ENCODE measurements at places on chromosomes 4 and X.

- DNase-seq = no peak
Observed at GRCh38 chrX:154082396-154083125, 15.0 kb downstream of the MECP2 start.

DNA sequence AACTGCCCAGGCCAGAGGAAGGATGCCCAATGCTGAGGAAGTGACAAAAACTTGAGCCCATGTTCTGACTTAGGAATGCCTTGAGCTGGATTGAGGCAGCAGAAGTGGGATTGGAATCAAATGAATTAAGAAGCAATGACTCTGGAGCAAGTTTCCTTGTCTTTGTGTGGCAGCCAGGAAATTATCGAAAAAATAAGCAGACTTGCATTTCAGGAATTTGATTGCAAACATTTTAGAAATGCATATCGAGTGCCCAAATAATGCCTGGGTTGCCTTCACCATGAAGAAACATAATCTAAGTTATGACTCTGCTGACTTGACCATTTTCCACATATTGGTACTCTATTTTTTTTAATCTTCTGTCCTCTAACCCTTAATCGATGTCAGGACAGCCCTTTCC is 9.5 kb downstream of the CYTL1 start:
- DNase-seq = no peak

- no peak for DNase-seq
Observed at GRCh38 chr4:108361446-108361820, 192.7 kb upstream of the LEF1 start.

DNA sequence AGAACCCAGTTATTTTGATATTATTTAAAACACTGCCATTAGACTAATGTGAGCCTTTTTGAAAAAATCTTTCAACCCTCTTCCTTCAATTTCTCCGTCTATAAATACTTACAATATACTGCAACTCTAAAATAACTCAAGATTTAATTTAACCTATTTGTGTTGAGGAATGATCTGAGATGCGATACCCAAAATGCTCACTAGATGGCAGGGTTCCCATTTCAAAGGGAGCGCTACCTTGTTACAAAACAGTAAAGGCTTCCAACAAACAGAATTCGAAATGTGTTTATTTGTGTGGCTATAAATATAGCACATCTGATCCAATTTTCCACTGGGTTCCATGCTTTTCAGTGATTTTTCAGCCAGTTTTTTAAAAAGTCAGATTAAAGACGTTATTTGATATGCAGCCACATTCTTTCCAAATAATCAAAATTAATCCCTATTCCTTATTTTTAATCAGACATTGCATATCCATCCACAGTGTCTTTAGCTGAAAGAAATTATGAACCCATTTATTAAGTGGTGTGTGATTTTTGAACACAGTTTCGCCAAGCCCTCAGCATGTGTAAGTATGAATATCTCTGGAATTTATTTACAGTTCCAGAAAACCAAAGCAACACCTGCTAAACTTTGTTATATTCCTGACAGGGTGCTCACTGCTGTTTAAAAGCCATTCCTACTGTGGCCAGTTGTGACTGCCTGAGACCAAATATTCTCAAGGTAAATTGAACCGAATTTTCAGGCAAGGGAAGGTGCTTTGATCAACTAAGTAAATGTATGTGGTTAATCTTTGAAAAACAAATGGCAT is 668.0 kb upstream of the LCORL start:
- peak; percentile 1 for DNase-seq

GRCh38 chrX:74207539-74207938 is 96.4 kb upstream of the ZCCHC13 start:
- no peak for DNase-seq

All from T-helper 2 cell (primary cell).